ENCODE measurements at places on chromosomes 3 and 15.

GRCh38 chr15:53644660-53645059 lies 114.8 kb downstream of the WDR72 start:
- no peak for DNase-seq

GRCh38 chr15:83436513-83437158 lies 10.5 kb upstream of the SH3GL3 start:
- DNase-seq: no peak

DNA sequence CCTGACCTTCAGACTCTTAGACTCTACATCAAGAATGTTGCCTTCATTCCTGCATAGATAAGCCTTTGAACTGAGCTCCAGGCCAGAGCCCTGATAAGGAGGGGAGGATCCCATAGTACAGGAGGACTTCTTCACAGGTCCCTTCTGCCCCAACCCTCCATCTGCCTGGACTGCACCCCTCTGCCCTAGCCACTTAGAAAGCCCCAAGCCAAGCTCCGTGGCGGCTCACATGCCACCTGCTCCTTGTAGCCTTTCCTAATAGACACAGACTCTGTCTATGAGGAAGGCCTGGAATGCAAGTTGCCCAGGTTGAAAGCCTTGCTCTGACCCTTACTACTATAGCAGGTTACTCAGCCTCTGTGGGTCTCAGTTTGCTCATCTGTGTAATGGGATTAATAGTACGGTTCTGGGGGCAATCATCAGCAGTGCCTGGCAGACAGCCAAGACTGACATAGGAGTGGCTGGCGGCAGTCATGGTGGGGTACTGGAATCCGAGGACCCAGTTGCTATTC lies 11.6 kb downstream of the PCSK6 start:
- no peak for DNase-seq

DNA sequence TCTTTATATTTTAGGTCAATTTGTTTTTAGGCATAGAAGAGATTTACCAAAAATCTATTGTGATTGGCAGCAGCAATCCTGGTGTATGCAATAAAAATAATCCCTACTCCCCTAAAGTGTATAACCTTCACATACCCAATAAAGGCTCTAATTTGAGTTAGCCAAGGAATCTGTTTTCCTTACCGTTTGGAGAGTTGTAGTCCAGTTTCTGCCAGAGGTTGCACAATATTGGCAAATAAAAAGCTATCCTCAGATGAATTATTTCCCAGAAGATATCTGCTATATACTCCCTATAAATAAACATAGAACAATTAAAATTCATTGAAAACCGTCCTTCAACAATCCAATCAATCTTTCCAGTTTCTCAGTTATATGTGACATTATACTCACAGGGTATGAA lies 31.1 kb downstream of the ACKR4 start:
- DNase-seq: no peak

DNA sequence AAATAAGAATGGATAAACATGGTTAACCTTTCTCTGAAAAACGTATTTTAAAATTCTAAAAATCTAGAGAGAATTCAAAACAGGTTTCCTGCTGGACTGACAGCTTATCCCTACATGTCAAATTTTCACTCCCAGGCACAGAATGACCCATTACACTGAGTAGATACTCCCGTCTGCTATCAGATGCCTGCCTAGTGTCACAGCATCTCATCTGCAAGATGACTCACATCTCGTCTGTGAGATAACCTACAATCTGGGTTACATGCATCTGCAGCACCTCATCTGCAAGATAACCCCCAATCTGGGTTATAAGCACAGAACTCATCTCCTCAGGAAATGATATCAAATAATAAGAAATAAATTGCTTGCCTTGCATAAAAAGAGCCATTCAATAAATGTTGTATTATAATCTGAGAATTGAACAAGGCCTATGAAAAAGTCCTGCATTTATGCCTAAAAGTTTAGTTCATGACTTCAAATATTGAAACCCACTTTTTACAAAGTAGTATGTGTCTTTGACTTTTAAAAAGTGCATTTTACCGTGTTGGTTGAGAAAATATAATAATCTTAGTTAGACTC lies 188.3 kb upstream of the THBS1 start:
- no peak for DNase-seq

DNA sequence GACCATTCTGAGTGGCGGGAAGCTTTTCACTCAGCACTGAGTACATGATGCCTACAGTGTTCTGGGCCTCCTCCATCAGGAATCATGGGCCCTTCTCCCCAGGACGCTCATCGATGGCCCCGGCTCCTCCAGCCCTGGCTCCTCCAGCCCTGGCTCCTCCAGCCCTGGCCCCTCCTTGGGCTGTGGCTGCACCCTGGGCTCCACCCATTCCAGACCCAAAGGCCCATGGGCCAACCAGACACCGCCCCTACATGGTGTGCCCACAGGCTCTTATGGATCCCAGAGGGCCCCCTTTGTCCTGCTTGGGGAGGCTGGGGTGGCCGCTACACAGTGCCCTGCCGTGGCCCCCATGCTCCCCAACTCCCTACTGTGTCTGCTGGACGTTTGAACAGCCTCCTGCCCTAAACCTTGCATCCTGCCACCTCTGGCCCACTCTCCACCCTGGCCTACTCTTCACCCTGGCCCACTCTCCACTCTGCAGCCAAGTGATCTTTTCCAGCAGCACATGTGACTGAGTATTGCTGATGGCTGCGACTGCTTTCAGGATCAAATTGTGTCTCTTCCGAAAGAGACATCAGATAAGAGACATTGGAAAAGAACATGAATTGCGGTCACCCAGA lies 57.9 kb downstream of the APBA2 start:
- DNase-seq: no peak

DNA sequence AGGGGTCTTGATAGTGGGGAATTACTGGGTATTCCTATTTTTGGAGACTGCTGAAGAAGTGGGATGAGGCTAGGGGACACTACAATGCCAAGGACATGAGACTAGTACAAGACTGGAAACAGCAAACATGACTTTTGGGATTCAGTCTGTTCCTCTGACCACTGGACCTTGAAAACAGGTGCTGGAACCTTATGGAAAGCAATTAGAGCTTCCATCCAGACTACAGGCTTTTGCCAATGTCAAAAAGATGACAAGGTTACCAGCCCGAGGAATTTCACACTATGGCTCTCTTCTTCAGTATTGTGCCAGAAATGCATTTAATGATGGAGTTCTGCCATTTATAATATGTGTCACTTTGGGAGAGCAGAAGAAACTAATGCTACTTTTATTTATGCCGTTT lies 282.6 kb downstream of the GAP43 start:
- DNase-seq: no peak

DNA sequence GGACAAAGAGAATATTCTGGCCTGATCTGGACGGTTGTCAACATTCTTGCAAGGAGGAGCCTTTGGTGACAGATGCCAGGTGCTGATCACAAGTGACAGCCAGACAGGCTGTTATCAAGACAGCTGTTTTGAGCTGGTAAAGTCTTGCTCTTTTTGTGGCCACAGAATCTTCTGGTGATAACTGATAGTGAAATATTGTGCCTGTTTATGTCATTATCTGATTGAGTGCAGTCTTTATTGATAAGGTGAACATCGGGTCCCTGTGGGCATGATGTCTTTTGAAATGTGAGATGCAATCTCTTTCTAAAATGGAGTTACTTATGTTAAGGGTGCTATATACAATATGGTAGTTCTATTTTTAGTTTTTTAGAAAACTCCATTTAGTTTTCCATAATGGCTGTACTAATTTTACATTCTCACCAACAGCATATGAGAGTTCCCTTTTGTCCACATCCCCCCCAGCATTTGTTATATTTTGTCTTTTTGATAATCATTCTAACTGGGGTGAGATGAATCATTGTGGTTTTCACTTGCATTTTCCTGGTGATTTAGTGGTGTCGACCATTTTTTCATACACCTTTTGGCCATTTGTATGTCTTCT lies 10.7 kb downstream of the CEP63 start:
- DNase-seq: no peak

DNA sequence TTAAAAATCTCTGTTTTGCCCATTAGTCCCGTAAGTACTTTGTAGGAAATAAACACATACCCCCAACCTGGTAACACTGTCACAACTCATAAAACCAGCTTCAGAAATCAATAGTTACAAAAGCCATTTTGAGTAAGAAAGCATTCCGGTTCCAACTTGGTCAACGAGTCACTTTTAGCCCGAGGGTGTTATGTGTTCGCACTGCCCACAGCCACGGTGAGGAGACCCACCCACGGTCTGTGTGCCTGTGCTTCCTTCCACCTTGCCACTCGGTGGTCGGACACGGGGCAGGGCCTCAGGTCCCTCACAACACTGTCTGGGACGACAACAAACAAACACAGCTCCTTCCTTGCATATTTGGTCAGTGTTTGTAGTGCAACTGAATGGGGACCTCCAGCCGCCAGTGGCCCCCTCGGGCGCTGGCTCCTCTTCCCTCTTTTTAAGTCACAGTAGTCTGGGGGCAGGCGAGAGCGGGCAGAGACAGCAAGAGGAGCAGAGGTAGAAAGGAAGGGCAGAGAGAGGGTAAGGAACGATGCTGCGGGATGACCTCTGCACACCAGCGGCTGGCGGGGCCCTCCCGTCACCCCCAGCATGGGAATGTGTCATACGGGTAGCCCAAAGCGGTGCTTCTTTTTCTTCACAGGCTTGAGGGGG lies 5.2 kb upstream of the MUSTN1 start:
- no peak for DNase-seq

GRCh38 chr3:52811452-52812011 lies 16.9 kb downstream of the ITIH3 start:
- DNase-seq: no peak

DNA sequence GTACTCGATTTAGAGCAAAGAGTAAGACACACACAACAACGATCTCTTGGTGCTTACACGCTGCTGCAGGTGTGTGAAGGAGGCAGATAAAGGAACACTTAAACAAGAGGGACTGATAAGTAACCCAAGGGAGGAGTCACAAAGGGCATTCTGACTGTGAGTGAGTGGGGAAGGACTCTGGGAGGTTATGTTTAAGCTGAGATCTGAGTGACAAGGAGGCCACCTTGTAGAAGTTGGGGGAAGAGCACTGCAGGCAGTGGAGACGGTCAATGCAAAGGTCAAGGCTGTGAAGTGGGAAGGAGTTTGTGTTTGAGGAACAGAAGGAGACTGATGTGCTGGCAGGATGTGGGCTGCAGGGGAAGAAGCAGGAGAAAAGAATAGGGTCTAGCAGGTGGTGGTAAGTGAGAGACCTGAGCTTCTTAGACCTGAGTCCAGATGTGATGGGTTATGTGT lies 63.1 kb downstream of the LPP start:
- no peak for DNase-seq

DNA sequence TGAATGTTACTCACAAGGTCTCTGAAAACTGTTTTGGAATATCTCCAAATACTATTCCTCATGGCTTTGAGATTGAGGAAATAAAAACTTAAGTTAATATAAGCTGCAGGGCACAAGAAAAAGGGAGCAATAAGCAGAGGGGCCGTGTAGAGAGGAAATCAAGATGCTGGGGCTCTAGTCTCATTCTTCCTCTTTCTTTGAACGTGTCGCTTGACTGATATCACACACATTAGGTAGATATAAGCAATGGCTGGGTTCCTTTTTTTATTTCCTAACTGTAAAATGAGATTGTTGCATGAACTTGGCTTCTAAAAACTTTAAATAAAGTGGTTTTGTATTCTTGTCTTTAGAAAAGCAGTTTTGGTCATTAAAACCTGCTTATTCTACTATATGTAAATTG lies 326.7 kb upstream of the ROPN1 start:
- DNase-seq: no peak

- no peak for DNase-seq
These were observed 65.8 kb upstream of the TNFAIP8L3 start for GRCh38 chr15:51160484-51160883.

- no peak for DNase-seq
These were observed 191.7 kb upstream of the TLE3 start for GRCh38 chr15:70289191-70289955.

GRCh38 chr15:98380721-98381120 lies 267.6 kb upstream of the IGF1R start:
- DNase-seq: no peak

- no peak for DNase-seq
These were observed 23.2 kb downstream of the CAPN7 start for GRCh38 chr3:15229262-15229661.

- no peak for DNase-seq
These were observed 3.8 kb upstream of the ACAD9 start for GRCh38 chr3:128875556-128876120.

DNA sequence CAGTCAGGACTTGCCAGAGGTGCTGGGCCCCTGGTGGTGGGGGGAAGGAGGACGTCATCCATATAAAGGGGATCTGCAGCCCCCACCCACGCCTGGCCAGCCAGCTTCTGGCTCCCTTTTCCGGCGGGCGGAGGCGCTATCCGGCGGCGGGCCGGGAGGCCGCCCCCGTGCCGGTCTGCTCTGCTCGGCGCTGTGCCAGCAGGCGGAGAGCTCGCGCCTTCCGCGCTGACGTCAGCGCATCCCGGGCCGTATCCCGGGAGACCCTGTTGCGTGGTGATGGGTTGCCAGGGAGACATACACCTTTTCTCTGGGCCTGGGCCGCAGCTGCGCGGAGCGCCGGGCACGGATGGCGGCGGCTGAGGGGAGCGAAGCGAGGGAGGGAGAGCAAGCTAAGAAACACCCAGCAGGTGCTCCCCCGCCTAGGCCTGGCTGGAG lies 1.1 kb downstream of the FAM131A start:
- DNase-seq: no peak

- no peak for DNase-seq
These were observed 38.5 kb downstream of the PTPN23 start for GRCh38 chr3:47419083-47420043.

DNA sequence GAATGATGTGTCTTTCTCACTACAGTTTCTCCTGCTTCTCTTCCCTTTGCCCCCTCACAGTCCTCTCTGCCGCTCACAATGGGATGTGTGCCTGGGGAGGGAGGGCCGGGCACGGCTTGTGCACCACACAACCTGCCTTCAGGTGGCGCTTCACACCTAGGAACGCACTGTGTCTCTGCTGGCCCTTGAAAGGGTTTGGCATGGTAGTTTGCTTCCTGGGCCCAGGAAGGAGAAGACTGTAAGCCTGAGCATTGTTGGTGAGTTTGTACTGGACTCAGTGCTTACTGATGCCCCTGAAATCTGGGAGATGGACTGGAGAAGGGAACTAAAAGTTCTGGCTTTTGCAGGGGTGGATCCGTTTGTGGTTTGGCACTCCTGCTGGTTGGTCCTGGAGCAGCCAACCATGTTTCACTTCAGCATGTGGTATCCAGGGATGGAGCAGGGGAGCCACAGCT lies 9.2 kb downstream of the ALPK3 start:
- DNase-seq: no peak

DNA sequence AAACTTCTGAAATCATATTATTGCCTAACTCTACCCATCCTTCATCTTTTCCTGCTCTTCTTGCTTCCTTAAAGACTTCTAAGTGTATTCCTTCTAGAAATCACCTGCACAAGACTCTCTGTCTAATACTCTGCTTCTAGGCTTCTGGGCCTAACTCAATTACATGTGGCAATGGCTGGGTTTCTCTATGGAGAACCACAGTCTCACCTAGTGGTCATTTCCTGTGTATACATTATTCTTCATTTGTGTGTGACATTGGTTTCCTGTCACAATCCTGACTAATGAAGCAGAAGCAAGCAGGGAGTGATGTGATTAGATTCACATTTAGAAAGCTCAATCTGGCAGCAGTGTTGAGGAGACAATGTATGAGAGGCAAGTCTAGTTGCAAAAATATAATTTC lies 16.9 kb upstream of the CLDN1 start:
- DNase-seq: no peak

Measured in GM04504 (cell line).